Muscle of arm (tissue), 14 donors: ENCODE measurements at places on chromosomes 1 and 21. TPM values are rescaled to one million over a fixed set of nuclear protein-coding genes. Genes with fewer than 3 reads are reported as not detected.

Gene MSH4
- polyA plus RNA-seq: 0.28 TPM

Gene FOXO6
- 8.5 TPM for polyA plus RNA-seq

Gene LIN28A
- polyA plus RNA-seq: not detected

DNA sequence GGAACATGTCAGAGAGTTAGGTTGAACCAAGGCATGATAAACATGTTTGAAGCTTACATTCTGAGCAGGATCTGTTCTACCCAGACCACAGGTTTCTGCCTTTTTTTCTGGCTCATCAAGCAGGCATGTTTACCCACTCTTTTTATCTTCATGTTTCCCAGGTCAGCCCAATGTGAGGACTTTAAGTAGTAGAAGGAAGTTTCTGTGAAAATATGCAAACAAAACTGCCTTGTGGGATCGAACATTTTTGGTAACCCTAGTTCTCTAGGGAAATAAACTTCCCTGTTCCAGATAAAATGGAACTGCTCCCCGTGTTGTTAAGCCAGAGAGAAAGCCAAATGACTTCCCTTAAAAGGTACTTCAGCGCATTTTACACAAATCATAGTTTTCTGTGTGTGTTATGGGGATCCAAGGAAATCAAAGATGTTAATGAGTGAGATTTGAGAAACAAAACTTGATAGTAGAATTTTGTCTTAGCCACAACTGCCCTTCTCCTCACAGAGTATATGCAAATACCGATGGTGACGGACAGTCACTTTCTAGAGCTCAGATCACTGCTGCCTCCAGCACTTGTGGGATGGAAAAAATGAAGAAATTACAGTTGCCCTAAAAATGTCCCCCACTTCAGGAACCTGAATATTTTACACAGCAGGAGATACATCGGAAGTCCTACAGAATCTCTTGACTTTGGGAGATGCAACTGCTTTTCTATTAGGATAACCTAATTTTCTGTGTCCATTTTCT lies 765 bp upstream of the HIPK1 start:
- peak; percentile 28 for DNase-seq

DNA sequence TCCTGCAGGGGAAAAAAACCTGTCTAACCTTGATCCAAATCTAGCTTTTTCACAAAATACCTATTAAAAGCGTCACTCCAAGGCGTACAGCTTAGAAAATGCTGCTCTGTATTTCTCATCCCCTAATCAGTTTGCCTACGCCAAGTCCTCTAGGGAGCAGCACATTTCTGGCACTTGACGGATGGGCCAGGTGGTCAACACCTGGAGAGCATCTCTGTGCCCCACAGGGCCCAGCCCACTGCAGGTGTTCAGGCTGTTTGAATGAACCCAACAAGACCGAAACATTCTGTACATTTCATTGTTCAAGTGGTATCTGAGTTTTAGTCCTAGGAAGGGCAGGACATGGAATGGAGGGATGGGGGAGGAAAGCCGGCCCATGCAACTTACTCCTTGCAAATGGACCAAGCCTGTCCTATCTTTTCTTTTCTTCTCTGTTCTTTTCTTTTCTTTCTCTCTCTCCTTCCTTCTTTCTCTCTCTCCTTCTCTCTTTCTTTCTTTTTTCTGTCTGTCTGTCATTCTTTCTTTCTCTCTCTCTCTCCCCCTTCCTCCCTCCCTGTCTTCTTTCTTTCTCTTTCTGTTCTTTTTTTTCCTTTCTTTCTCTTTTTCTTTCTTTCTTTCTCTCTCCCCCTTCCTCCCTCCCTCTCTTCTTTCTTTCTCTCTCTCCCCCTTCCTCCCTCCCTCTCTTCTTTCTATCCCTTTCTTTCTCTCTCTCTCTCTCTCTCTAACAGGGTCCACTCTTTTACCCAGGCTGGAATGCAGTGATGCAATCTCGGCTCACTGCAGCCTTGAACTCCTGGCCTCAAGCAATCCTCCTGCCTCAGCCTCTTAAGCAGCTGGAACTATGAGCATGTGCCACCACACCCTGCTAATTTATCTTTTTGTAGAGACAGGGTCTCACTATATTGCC lies 29.1 kb downstream of the IGFN1 start:
- DNase-seq: no peak

DNA sequence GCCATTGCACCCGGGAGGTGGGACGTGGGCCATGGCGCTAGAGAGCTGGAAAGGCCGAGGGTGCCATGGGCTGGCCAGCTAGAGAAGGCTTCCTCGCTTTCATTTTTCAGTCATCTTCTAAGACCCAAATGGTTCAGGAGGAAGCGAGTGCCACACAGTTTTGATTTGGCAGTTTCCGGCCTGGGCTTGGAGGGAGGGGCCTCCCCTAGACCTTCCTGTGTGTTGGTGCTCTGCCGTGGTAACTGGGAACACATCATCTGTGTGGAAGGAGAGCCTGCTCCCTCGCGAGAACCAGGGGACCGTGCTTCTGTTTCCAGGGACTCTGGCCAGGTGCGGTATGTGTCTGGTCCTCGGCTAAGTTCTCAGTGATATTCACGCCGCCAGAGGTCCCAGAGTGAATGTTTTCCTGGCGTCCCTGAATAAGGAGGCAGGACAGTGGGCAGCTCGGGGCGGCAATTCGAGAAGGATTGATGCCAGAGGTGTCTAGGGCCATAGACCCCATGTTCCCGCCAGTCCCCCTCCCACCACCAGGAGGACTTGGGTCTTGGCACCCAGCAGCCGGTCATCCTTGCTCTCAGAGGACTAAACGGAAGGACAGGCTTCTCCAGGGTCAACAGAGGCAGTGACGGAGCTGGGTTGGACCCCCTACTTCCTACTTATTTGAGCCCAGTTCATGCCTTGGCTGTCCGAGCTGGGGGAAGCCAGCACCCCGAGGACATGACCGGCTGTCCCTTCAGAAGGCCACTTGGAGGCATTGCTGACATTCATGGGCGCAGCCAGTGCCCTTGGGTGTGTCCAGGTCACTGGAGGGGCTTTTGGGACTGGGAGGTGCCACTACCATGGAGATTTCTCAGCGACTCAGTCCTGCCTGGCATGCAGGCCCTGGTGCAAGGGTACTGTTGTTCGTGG lies 2.7 kb upstream of the NPHP4 start:
- no peak for DNase-seq

GRCh38 chr1:156509424-156510034 lies 9.0 kb upstream of the MEF2D start:
- DNase-seq: no peak

DNA sequence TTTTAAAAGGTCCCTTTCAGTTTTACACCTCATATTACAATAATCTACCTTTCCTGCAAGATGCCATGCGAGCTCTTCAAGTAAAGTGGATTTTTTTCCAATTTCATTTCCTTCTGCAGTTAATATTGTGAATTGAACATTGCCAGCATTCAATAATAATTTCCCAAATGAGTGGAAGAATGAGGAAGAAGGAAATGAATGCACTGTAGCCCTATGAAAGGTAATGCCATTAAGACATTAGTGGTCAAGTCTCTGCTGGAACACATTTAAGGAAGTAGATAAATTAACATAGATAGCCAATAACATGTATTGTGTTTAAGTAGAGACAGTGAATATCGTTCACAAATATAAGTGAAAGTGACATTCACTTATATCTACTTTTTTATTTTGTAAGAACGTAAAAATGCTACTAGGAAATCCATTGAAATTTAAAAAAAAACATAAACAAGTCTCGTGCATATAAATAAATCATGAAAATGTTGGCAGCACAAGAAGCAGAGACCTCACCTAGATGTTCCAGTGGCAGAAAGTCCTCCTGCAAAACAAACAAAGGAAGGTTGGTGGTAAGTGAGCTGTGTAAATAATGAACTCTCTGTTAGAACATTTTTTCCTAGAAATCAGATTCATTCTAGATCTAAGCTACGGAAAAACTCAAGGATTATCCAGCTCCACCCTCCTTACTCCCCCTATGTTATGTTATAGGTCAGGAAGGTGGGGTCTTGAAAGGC lies 17.7 kb downstream of the FCRL3 start:
- no peak for DNase-seq

GRCh38 chr1:236553370-236553769 lies 29.6 kb downstream of the LGALS8 start:
- no peak for DNase-seq

DNA sequence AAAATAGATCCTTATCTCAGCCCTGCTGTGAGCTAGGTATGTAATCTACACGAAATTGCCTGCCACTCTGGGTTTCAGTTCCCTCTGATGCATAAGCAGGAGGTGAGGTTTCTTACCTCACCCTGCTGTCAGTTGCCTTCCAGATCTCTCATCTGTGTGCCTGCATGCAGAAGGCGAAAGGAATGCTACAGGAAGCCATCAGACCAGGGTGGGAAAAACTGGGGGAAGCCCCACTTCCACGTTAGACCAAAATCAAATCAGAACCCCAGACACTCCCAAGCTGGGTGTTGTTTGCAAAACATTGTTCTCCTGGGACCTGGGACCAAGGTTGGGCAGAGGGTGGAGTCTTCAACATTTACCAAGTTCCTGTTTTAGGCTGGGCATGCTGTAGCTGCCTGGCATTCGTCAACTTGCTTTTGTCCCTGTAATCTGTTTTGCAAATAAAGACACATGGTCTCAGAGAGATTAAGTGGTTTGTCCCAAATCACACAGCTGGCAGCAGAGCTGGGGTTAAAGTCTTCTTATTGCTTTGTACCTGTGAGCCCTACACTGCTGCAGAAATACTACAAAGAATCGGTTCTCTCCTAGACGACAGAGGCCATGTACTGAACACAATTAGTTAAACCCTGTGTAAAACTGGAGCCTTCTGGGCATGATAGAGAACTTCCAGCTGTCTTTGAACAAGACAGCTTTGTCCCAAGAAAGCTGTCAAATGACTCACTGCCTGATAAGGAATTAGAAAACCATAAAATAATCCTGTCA lies 389.7 kb upstream of the RUNX1 start:
- DNase-seq: no peak

GRCh38 chr1:174580801-174581200 lies 133.0 kb downstream of the GPR52 start:
- DNase-seq: no peak

DNA sequence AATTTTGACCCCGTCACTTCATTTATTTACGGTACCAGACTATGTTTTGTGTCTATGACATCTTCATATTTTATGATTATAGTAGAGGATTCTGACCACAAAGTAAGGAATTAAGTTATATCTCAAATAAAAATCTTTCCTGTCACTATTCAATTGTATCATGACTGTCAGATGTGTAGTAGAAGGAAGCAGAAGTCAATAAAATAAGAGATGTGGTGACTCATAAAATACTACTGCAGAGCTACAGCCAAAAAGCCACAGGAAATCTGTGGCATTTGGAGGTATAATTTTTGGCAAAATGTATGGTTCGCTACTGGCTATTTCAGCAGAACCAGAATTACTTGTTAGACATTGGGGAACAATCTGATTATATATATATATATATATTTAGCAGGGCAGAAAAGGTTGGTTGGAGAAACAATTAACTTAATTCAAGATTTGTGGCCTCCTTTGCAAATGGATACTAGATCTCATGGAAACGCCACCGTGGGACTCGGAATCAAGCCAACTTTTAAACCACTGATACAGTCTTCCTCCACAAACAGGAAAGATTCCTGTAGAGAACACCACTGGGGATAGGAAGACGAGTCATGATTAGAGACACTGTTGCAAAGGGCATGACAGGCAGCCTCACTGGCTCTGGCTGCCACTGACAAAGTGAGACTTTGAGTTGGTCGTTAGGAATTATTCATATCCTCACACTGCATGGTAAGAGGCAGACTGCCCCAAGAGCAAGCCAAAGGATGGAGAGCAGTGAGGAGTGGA lies 5.1 kb downstream of the FCRL2 start:
- DNase-seq: no peak

DNA sequence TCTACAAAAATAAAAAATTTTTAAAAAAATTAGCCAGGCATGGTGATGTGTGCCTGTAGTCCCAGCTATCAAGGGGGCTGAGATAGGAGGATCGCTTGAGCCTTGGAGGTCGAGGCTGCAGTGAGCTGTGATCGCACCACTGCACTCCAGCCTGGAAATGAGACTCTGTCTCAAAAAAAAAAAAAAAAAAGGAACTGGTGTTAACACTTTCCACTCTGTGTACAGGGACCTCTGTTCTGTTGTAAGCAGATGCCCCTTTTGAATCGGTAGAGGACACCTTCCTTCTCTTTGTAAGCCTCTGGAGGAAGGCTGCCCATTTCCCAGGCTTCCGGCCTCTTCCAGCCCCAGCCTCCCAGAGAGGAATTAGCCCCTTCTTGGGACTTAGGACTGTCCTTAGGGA lies 7.3 kb upstream of the C1orf210 start:
- no peak for DNase-seq

GRCh38 chr1:84148758-84149157 lies 4.7 kb downstream of the PRKACB start:
- no peak for DNase-seq

- DNase-seq: no peak
These were observed 14.7 kb downstream of the CSF1 start for GRCh38 chr1:109925159-109925990.

DNA sequence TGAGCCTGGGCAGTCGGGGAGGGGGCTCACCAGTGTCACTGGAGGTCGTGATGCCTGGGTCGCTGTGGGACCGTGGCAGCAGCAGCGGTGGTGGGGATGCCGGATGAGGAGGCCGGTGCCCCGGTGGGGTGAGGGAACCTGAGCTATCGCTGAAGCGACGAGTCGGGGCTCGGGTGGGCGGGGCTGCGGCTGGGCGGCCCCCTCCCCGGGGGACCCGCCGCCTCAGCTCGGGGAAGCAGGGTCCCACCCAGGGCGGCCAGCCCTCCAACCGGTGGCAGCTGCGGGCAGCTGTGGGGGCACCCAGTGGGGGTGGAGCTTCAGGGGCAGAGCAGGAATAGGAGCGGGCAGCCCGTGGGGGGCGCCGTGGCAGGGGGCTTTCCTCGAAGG lies 5.0 kb downstream of the ENTREP3 start:
- no peak for DNase-seq

DNA sequence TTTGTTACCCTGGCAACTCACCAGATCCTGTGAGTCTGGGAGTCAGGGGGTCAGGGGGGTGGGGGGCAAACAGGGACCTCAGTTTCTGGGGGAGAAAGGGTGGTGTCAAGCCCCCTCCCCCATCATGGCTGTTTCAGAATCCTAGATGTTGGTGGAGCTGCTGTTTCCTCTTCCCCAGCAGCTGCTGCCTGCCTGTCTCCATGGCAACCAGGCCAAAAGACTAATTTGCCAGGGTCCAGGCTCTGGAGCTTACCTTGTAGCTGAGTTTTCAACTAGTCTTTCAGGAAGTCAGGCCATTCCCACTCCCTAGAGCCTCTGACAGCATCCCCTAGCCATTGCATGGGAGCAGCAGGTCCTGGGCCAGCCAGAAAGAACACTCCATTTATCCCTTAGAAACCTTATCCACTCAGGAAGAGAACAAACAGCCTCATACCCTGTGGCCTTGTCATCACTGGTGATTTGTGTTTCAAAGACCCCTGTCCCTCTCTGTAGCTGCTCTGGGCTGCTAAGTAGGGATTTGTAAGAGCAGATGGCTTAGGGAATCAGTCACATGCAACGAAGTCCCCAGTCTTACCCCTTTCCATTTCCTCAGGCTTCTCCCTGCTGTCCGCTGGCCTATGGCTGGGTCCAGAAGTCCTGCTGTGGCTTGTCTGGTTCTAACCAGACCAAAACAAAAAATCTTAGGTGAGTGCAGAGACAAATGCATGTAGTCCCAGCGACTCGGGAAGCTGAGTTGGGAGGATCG lies 21.5 kb upstream of the STMN1 start:
- DNase-seq: no peak
